Left renal pelvis (tissue), 4 donors: ENCODE measurements at places on chromosomes 6 and 20. TPM values are rescaled to one million over a fixed set of nuclear protein-coding genes. Genes with fewer than 3 reads are reported as not detected.

GRCh38 chr6:5318617-5319272, 57.4 kb downstream of the FARS2 start:
- DNase-seq, result no peak

The LHFPL5 gene
- not detected for polyA plus RNA-seq

GRCh38 chr20:40606237-40606636, 82.8 kb downstream of the MAFB start:
- DNase-seq, result no peak

DNA sequence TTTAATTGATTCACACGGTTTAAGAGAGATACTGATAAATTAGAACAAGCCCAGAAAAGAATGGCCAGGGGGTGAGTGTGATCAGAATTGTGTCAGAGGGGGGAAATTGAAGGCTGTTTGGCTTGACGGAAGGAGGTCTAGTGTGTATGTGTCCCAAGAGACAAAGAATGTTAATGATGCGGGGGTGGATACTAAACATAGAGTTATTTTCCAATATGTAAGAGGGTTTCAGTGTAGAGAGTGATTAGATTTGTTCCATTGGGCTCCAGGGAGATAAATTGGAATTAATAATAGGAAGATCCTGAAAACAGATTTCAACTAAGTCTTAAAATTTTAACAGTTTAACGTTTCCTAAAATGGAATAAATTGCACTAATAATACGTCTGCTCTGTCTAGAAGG, 38.1 kb upstream of the UTRN start:
- DNase-seq, result no peak
